NCI-H524 treated with DMSO at 0.1 percent for 48 hours (cell line): ENCODE measurements at places on chromosomes 6 and 20.

- DNase-seq = no peak
Measured at GRCh38 chr20:24894488-24894887, 54.6 kb upstream of the CST7 start.

DNA sequence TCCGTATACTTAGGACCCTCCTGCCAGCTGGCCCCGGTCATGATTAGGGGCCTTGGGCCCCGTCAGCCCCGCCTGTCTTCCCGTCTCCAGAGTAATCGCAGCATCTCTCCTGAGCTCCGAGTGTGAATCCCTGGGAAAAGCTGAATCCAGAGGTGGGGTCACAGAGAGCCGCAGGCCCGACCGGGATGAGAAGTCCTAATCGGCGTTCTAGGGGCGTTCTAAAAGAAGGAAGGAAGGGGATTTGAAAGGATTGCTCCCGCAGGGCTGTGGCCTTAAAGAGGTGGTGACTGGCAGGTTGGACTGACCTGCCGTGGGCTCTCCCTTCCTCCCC lies 371 bp downstream of the HMGN4 start:
- no peak for DNase-seq

GRCh38 chr6:89563866-89564265 lies 74.7 kb downstream of the LYRM2 start:
- DNase-seq = no peak

DNA sequence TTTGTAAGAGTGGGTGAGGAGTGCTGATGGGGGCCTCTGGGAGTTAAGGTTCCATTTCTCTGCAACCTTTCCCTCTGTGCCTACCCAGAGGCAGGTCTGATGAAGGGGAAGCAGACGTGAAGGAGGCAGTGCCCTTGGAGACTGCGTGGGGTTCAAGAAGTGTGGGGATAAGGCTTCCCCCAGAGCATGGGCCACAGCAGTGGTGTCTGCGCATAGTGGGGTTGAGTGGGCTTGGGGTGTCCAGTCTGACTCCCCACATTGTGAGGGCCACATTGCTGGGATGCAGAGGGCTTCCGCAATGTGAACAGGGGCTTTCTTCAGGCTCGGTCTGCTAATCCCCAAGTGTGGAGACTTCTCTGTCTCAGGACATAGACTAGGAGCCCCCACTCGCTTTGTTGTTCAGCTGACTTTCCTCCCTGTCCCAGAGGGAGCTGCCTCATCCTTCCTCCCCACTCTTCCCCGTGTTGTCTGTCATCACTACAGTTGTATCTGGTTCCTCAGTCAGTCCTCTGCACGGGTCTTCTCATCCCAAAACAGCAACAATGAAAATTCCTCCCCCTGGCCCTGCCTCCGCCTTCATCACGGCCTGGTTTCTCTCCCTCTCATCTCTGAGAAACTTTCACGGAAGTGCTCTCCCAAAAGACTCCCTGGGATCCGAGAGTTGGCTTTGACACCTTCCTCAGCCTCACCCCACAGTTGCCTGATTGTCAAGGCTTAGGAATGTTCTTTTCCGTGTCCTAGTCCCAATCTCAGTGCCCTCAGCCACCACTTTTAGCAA lies 2.8 kb downstream of the EBF4 start:
- no peak for DNase-seq

DNA sequence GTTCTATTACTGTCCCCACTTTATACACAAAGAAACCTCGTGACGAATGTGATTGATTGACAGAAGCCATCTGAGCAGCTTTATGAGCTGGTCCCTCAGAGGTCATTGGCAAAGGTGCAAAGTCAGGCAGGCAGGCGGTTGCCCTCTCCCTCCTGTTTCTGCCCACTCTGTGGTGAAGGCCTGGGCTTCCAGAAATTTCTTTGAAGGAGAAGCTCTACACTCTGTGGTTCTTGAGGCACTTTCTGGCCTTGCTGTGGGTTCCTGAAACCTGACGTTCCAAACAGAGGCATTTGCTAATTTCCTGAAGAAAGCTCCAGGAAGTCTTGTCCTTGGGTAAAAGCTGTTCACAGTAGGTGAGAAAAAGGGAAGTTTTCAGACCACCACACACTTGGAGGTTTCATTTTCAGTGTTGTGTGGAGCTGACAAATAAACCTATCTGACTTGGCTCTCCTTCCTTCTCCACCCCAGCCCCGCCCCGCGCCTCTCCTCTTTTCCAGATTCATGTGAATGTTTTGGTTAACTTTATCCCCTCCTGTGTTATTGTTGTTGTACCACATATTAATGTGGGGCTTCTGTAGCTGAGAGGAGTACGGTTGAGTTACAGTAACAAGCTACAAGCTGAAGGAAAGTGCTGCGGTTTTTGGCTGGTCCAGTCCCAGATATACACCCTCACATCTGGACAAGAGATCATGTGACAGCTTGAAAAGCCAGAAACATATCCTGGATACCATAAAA lies 274.1 kb downstream of the CLIC5 start:
- DNase-seq = no peak

- no peak for DNase-seq
Measured at GRCh38 chr6:40963019-40963418, 76.0 kb downstream of the UNC5CL start.

DNA sequence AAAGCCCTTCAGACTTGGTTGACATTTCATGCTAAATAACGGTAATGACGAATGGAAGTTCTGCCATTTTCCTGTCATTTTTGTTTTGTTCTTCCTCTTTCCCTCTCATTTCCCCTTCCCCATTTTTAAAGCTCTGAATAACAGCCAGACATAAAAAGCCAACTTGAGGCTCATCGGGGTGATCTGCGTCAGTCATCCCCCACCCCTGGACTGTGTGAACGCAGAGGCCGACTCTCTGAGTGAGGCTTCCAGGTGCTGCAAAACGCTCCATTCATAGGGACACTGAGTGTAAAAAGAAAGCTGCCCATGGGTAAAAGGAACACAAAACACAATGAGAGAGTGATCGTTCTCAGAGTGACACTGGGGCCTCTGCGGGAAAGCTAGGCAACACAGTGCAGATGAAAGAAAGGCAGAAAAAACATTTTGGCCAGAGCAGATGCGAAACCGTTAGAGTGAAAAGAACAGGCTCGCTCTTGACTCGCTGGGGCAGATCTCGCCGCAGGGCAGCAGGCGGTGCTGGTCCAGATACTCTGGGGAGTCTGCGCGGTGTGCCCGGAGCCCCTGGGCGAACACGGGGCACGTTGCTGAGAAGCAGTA lies 684.8 kb downstream of the QKI start:
- DNase-seq = no peak

DNA sequence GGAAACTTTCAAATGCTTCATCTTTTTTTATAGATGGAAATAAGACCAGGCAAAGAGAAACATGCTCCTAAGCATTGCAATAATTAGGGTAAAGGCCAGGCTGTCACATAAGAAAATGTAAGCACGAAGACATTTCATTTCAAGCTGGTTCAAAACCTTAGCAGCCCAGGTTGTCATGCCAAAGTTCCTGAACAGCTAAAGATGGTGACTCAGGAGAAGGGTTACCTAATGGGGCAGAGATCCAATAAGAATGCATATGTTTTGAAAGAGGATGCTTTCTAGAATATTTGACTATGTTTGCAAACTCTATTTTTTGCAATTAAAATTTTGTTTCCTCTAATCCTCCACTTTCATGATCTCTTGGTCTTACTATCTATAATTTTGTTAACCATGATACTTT lies 65.6 kb upstream of the PHACTR2 start:
- no peak for DNase-seq

GRCh38 chr20:23697947-23698346 lies 9.1 kb upstream of the CST4 start:
- DNase-seq = no peak
